ENCODE measurements at places on chromosomes 6 and 20.

GRCh38 chr20:7938058-7938457, 2.2 kb downstream of the HAO1 start:
- DNase-seq = no peak

DNA sequence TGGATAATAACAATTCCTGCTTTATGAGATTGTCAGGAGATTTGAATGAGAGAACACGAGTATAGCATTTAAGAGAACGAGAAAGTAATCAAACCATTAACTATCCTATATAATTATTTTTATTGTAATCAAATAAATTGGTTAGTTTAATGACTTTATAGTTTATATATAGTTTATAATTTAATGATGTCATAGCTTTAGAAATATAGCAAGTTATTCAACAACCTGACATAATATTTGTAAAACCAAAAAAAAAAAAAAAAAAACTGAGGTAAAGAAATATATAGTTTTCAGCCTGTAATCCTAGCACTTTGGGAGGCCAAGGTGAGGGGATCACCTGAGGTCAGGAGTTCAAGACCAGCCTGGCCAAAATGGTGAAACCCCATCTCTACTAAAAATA, 26.4 kb upstream of the DST start:
- no peak for DNase-seq

GRCh38 chr6:165704045-165704748, 41.2 kb upstream of the PDE10A start:
- DNase-seq = no peak

- DNase-seq = no peak
These were observed 92.8 kb downstream of the ATRN start for GRCh38 chr20:3563548-3564177.

GRCh38 chr6:127946388-127946787, 45.5 kb upstream of the THEMIS start:
- no peak for DNase-seq

- peak; percentile 50 for DNase-seq
These were observed 21.5 kb downstream of the COL9A3 start for GRCh38 chr20:62838128-62838891.

DNA sequence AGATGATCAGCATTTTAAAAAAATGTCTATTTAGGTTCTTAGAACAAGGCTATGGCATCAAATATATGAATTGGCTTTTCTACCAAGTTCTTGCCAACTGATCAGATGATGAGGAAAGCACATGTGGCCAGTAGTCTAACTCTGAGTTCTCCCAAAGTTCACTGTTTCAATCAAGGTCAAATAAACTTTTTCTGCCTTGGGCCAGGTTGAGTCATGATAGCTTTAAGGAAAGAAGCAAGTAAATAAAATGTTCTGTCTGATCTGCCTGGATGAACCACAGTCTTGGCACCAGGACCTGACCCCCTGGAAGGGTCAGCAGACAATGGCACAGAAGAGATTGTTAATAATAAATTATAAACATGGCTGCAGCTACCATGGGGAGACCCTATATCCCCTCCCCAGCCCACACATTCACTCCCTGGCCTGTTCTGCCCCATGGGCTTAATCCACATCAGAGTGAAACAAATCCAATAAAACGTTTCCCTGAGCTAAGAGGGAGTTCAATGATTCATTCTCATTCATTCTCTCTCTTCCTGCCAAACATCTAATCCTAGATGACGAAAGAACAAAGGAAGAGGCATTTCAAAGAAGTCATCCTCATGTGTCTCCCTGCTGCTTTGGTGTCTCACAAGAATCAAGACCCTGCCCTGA, 661.6 kb downstream of the DHX35 start:
- DNase-seq = no peak

DNA sequence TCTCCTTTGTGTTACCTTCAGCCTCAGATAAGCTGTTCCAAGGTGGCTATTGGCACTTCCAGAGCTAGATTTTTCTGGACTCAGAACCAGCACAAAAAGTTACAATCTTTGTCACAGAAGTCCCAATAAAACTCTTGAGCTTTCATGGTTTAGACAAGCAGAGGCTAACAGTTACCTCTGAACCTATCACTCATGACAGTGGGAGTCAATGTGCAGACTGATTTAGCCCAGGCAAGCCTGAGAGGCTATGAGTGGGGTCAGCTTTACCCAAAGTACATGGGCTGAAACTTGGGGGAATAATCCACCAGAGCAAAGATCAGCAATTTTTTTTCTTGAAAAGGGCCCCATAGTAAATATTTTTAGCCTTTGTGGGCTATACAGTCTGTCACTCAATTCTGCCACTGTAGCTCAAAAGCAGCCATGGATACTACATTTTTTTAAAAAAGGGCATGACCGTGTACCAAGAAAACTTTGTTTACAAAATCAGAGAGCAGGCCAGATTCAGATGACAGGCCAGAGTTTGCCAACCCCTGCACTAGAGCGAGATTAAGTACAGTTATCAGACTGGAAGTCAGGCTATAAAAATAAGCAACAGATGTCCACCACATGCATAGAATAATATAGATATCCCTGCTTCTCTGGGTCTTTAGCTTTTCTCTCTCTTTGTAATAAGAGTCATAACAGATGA, 20.0 kb downstream of the CCN2 start:
- DNase-seq = no peak

DNA sequence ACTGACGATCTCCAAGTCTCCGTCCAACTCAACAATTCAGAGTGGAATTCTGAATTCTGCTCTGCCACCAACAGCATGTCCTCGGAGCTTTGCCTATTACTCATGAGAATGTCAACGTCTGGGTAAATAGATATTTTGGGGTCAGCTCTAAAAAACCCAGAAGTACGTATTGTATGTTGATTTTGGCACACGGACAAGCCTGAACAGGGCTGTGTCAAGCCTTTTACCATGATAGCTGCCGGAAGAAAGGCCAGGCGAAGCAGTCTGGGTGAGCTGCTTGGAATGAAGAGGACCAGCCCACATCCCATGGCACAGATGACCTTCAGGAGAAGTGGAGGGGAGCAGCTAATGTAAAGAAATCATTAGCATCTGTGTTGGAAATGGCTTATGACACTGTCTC, 88.0 kb upstream of the JAG1 start:
- DNase-seq = no peak

- DNase-seq = no peak
These were observed 165.6 kb downstream of the KCNQ5 start for GRCh38 chr6:72787391-72788031.

DNA sequence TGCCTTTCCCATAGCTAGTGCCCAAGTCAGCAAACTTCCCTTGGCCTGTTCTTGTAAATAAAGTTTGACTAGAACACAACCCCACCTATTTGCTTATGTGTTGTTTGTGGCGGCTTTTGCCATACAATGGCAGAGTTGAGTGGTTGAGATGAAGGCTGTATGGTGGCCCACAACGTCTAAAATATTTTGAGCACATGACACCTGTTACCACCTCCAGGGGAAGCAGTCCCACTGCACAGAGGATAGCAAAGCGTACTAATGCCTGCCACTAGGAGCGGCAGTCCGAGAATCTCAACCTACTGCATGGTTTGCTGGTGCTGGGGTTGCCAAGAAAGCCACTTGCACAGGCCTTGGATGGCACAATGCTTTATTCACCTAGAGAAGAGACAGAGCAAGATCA, 58.6 kb downstream of the TGM2 start:
- DNase-seq = no peak

DNA sequence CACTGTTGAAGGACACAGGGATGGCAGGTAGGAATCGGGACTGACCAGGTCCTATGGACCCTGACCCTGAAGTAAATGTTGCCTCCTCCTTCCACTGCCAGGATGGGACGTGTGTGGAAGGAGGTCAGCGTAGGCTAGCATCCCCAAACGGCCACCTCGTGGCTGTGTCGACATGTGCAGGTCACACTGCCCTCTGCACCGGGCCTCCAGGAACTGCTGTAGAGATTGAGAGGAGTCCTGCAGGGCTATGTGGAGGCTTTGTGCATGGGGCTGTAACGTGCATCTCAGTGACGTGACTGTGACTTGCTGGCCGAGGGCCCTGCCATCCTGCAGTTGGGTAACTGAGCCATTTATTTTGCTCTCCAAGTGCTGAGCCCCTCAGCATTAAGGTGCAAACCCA, 149.5 kb downstream of the PHACTR3 start:
- DNase-seq = no peak
